SJCRH30 (cell line): ENCODE measurements at places on chromosomes 1 and 21. TPM values are rescaled to one million over a fixed set of nuclear protein-coding genes. Genes with fewer than 3 reads are reported as not detected.

GRCh38 chr21:41477641-41478318, 30.2 kb downstream of the TMPRSS2 start:
- no peak for DNase-seq

DNA sequence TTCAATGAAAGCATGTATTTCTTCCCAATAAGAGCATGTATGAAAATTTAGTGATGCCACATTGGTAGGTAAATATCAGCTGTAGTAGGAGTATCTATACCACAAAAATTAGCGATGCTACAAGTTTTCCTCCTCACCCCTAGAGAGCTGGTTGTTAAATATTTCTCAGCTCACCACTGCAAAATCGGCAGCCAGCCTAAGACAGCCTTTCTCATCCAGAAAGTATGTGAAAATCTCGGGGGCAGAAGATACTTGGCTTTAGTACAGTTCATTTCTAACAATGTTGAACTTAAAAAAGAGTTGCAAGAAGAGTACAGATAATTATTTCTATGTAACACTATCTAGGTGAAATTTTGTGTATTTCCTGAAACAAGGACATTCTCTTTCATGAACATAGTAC, 235.4 kb downstream of the TPR start:
- no peak for DNase-seq

- no peak for DNase-seq
Measured at GRCh38 chr1:195773931-195774330, 834.3 kb downstream of the KCNT2 start.

- no peak for DNase-seq
Measured at GRCh38 chr1:172822886-172823285, 164.0 kb downstream of the FASLG start.

DNA sequence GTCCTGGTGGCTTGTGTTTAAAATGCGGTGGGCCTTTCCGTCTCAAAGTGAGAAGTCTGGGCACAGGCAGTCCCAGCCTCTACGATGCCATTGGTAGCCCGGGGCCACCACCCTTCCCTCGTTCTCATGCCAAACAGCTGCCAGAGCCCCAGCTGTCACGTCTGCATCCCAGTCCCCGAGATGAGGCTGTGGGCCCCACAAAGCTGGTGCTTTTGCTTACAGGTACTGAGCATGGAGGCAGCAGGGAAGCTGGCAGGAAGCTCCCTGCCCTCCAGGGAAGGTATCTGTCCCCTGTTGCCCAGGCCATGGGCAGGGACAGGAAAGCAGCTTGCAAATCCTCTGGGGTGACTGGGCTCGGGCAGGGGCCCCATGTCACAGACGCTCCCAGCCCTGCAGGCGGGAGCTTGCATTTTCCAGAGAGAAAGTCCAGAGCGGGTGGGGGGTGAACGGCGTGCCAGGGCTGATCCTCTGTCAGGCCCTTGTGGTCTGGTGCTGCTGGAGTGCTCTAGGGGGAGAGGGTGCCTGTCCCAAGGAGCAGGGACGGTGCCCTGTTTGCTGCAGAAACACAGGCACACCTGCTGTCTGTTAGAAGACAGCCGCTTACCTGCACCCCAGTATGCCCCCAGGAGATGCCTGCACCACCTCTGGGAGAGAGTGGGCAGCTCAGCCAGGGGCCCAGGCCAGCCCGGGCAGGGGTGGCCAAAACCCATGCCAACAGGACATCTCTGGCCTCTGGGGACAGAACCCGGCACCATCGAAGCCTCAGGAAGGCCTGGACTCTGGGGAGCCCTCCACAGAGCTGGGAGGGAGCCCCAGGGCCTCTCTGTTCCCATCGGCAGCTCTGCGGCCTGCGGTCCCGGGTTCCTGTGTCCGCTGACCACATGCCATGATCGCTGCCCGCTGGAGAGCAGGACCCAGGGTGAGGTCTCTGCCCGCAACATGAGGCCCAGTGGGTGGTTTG, 45.9 kb downstream of the SLX9 start:
- DNase-seq: peak; percentile 44

GRCh38 chr1:200487650-200488049, 77.8 kb upstream of the ZNF281 start:
- no peak for DNase-seq

DNA sequence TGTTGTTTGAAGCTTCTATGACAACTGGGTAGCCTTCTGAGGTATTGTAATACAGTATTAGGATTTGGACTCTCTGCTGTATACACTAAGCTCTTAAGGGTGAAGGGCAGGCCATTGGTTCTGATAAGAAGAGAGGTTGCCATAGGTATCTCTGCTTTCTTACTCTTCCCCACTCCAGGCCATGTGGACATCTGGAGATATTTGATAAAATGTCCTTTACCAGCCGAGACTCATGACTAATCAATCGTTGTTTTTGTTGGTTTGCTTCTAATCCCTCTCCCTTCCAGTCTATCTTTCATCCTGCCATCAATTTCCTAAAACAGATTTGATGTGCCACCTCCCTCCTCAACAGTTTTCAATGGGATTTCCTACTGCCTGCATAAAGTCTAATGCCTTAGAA, 64.6 kb upstream of the WDR26 start:
- no peak for DNase-seq

DNA sequence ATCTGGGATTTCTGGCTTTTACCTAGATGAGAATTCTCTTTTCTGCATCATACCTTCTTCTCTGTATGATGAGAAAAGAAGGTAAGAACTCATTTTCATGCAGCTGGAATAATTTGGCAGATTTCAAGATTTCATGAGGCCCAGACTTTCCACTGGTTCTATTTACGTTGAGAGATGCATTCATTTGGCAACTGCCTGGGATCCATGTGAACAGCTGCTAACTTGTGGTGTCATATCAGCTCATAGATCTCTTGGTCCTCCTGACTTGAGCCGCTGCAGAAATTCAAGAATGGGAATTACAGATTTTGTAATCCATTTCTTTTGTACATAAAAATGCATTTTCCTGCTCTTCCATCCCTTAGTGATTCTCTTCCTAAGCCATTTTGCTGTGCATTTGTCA, 17.1 kb upstream of the C1orf87 start:
- DNase-seq: peak; percentile 85

DNA sequence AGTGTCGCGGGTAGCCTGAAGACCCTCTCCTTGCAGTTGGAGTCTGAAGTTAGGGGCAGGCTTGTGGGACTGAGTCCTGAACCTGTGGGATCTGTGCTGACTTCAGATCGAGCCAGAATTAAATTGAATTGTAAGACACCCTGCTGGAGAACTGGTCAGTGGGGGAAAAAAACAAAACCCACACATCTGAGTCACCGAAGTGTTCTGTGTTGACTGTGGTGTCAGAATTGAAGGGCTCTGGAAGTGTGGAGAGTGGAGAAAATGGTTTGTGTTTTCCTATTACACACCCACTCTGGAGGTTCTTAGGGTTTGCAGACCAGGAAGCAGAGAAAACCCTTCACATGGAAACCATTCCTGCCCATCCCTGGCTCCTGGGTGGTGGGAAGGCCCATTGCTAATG, 209.5 kb upstream of the GALNT2 start:
- DNase-seq: no peak

Gene CR2
- total RNA-seq: 0.03 and 0.04 TPM in 2 replicates

Gene GPR3
- 8.3 TPM in 2 replicates for total RNA-seq

Gene CRYBG2
- not detected in 2 replicates for total RNA-seq

Gene C1orf185
- not detected in 2 replicates for total RNA-seq

Gene MRPL37
- 139 and 142 TPM in 2 replicates for total RNA-seq

Gene ADAM30
- total RNA-seq: not detected in 2 replicates
